ENCODE measurements at places on chromosomes 6 and 20.

DNA sequence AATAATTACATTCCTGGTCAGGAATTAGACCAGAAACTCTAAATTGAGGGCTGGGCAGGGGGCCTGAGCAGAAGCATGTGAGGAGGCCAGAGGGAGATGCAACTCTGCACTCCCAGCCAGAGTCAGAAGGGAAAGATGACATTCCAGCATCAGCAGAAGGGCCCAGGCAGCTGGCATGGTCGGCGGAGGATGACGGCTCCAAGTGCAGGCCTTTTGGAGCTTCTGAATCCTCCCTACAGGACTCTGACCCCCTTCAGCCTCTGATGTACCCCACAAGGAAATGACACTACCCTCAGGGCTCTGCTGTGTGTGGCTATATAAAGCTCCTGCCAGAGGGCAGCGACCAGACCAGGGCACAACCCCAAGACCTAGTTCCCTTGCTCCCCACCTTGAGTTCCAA is 1.9 kb downstream of the LRFN2 start:
- no peak for DNase-seq

DNA sequence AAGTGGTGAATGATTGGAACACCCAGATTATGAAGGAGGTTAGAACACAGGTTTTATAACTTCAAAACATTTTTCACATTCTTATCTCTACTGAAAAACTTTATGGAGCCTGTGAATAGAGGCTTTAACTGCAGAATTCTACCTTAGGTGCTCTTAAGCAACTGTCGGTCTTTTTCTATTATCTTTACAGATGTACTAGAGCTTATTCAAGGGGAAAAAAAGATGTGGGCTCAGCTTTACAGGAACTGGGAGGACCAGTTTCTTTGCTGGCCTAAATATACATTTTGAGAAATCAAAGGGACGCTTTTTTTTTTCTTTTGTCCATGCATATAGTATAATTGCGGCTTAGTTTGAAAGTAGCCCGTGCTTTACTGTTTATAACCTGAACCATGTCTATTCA is 58.9 kb downstream of the UST start:
- DNase-seq: no peak

DNA sequence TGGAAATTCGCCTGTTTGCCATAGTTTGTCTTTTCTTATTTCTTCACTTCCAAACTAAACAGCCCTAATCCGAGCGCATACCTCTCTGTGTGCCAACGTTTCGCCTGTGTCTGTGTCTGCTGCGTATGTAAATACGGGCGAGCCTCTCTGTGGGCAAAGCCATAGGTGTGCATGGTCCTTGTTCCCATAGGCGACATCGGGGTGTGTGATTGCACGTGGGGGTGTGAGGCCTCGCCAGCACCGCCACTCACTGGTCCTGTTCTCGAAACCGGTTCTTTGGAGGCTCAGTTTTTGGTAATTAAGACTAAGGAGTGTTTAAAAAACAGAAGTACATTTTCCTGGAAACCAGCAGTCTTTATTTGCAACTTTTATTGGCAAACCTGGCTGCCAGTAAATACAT is 6.0 kb upstream of the FOXC1 start:
- DNase-seq: no peak

DNA sequence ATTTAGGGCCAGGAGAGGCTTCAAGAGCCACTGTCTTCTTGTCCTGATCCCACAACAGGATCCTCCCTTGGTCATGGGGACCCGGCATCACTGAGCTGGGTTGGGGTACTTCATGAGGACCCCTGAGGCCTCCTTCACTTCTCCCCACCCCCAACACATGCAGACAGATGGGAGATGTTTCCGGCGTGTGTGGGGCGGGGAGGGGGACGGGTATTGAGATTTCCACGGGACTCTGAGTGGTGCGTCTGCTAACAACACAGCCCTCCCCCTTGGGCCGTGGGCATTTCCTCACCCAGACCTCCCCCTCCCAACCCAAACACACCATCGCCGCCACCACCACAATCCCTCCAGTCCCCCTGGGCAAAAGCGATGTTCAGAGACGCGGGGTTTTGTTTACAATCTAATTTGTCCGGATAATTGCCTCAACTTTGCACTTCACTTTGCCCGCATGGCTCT is 906 bp upstream of the FOXP4 start:
- no peak for DNase-seq

GRCh38 chr6:143616741-143617140 is 61.0 kb upstream of the PHACTR2 start:
- DNase-seq: no peak

DNA sequence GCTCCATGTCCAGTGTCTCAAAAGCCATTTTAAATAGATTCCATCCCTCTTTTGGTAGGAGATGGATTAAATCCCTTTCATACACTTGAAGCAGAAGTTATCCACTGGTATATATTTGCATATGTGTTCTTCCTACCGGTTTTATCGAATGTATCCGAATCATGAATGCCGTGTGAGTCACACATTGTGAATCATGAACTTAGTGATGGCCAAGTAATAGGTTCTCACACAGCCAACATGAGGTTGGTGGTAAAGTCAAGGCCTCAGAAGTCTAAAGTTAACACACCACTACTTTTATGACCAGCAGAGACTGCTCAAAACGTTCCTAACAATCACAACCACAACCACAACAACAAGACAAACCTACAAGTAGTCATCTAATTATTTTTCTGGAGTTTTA is 345.5 kb downstream of the THBS2 start:
- no peak for DNase-seq

Data from NCI-H1694 treated with DMSO at 0.1 percent for 48 hours (cell line).